ENCODE measurements at places on chromosomes 2 and 18. TPM values are rescaled to one million over a fixed set of nuclear protein-coding genes. Genes with fewer than 3 reads are reported as not detected.
A peak's percentile ranks its signal among the peaks of the same experiment; 100 is the strongest.

DNA sequence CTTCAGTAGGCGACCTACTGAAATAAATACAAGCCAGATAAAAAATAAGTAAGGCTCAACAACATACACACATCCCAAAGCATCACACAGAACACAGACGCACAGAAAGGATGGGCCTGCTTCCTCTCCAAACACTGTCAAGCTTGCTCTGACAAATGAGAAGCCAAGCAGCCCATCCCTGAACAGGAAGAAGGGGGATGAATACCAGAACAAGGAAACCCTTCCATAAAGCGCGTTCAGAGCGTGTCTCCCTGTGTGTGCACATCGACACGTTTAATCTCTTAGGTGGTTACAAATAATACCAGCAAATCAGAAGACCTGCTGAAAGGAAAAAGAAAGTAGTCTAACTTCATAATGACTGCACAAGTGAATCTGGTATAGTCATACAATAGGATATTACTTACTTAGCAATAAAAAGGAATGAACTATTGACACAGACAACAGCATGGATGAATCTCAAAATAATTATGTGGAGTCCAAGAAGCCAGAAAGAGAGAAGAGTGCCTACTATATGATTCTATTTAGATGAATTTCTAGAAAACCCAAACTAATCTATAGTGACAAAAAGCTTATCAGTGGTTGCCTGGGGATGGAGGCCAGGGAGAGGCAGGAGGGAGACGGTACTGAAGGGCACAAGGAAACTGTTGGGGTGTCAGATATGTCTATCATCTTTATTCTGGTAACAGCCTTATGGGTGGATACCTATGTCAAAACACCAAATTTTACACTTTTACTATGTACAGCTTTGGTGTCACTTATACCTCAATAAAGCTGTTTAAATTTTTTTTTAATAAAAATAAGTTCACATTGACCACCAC, 26.8 kb downstream of the MBOAT2 start:
- no peak for DNase-seq
- H3K27me3 ChIP-seq, result no peaks in the 10 kb centered on the region
- no peak overlapping the region for H3K27ac ChIP-seq
- H3K36me3 ChIP-seq, result no peaks in the 10 kb centered on the region
- H3K4me3 ChIP-seq, result no peak overlapping the region

The DPP4 gene
- 9.6 TPM for polyA plus RNA-seq

DNA sequence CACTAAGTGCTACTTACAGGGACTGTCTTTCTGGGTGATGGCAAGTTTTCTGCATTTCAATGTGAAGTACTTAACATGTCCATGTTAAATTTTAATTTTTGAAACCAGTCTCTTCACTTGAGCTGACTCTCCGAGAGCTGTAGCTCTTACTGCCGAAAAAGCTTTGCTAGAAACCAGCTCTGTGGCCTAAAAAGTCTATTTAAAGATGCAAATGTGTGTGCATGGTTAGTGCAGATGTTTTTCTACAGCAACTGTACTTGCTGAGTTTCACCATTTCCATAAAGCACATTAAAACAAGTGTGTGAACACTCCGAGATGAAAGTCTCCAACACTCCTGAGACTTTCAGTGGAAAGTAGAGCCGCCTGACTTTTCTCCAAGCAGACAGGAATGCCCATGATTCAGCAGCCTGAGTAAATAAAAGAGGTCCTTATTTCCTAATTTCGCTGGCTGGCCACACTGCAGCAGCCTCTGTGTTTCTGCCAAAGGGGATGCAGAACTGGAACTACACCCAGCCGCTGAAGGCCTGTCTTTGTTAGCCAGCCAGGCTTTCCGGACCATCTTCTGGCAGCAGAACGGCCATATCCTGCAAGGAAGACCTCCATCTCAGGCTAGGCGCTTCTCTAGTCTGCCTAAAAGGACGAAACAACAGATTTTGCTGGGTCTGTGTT, 121.2 kb downstream of the ZNF521 start:
- no peak for DNase-seq
- H3K4me1 ChIP-seq, result no peaks in the 10 kb centered on the region
- no peak overlapping the region for H3K4me3 ChIP-seq
- H3K27ac ChIP-seq, result peak overlapping the region; percentile 30
- H3K27me3 ChIP-seq, result no peaks in the 10 kb centered on the region
- no peaks in the 10 kb centered on the region for H3K36me3 ChIP-seq

GRCh38 chr2:215811003-215811402, 202.3 kb downstream of the MREG start:
- no peak overlapping the region for H3K4me3 ChIP-seq
- H3K4me1 ChIP-seq, result peaks cover 4% of the 10 kb centered on the region
- DNase-seq, result no peak
- no peaks in the 10 kb centered on the region for H3K36me3 ChIP-seq
- no peaks in the 10 kb centered on the region for H3K27me3 ChIP-seq

- H3K4me3 ChIP-seq, result no peak overlapping the region
- H3K4me1 ChIP-seq, result no peaks in the 10 kb centered on the region
- H3K36me3 ChIP-seq, result no peaks in the 10 kb centered on the region
- DNase-seq, result no peak
- H3K27me3 ChIP-seq, result no peaks in the 10 kb centered on the region
These were observed 95.8 kb upstream of the TEX51 start for GRCh38 chr2:126802774-126803433.

DNA sequence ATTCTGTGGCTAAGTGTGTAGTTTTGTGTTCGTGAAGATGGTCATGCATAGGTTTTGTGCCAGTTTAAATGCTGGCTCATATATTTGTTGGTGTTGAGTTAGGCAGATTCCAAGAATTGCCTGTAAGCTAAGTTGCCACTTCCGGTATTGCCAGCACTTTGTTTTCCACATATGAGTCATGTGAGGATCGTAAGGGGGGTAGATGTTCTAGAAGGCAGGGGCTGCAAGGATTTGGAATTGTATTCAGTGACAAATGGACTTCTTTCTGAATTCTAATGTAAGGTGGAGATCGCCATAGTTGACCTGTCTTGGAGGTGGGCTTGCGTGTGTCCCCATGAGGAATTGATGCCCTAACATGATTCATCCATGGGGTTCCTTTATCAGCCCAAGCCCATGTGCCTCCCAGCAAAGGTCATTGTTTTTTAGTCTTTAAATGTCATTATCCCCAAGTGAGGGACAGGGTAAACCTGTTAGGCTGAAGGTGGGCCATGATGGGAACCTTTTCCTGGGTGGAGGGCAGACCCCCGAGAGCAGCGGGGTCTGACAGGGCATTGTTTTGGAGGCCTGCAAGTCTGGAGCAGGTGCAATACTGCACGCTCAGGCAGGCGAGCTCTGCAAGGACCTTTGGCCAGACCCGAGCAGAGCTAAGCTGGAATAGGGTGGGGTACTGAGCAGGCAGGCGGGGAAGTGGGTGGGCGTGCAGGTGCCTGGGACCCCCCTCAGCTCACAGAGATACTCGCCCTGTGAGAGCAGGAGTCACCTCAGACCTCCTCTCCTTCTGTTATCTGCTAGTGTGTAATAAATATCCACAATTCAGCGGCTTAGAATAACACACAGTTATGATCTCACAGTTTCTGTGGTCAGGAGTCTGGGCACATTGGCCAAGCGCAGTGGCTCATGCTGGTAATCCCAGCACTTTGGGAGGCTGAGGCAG, 77.4 kb downstream of the LRRFIP1 start:
- peaks cover 3% of the 10 kb centered on the region for H3K36me3 ChIP-seq
- no peak for DNase-seq
- H3K27me3 ChIP-seq, result no peaks in the 10 kb centered on the region
- H3K27ac ChIP-seq, result no peak overlapping the region
- peaks cover 29% of the 10 kb centered on the region for H3K4me1 ChIP-seq

The IL37 gene
- not detected for polyA plus RNA-seq

- no peak overlapping the region for H3K27ac ChIP-seq
- no peaks in the 10 kb centered on the region for H3K4me1 ChIP-seq
- DNase-seq, result no peak
- no peak overlapping the region for H3K4me3 ChIP-seq
- H3K36me3 ChIP-seq, result no peaks in the 10 kb centered on the region
- no peaks in the 10 kb centered on the region for H3K27me3 ChIP-seq
These were observed 85.1 kb upstream of the RMDN2 start for GRCh38 chr2:37839991-37840390.

Measured in liver (tissue), 10 donors.